ENCODE measurements at places on chromosomes 7 and 10. TPM values are rescaled to one million over a fixed set of nuclear protein-coding genes. Genes with fewer than 3 reads are reported as not detected.

BAG3 gene
- total RNA-seq = 46.9 TPM

TAS2R4 gene
- 0.16 TPM for total RNA-seq

XRCC2 gene
- 0.81 TPM for total RNA-seq

HOXA3 gene
- total RNA-seq = not detected

ANKRD7 gene
- total RNA-seq = not detected

CFAP46 gene
- total RNA-seq = 0.81 TPM

MSMB gene
- not detected for total RNA-seq

PNLIP gene
- total RNA-seq = not detected

PIK3AP1 gene
- not detected for total RNA-seq

OGDHL gene
- 0.49 TPM for total RNA-seq

IGF2BP3 gene
- total RNA-seq = 45.5 TPM

CHAT gene
- total RNA-seq = not detected

TRIM50 gene
- total RNA-seq = not detected

CEP55 gene
- 9.0 TPM for total RNA-seq

SLC26A3 gene
- total RNA-seq = not detected

NPTX2 gene
- total RNA-seq = 88.5 TPM

FAM13C gene
- 2.6 TPM for total RNA-seq

GSDME gene
- 14.9 TPM for total RNA-seq

SFR1 gene
- total RNA-seq = 7.1 TPM

FGFR2 gene
- total RNA-seq = 0.16 TPM

SLC26A5 gene
- not detected for total RNA-seq

ETV1 gene
- 6.3 TPM for total RNA-seq

HMX3 gene
- not detected for total RNA-seq

GIMAP2 gene
- 5.2 TPM for total RNA-seq

FGFBP3 gene
- not detected for total RNA-seq

SEMA3E gene
- total RNA-seq = not detected

HYAL4 gene
- not detected for total RNA-seq

MEIG1 gene
- total RNA-seq = not detected

OR2A42 gene
- not detected for total RNA-seq

MYH16 gene
- not detected for total RNA-seq

ASAH2 gene
- 7.3 TPM for total RNA-seq

CYP26A1 gene
- not detected for total RNA-seq

SAP25 gene
- not detected for total RNA-seq

PEX1 gene
- 7.8 TPM for total RNA-seq

NUP205 gene
- 31.6 TPM for total RNA-seq

TRPV5 gene
- not detected for total RNA-seq

POLR2J2 gene
- total RNA-seq = 1.6 TPM

C10orf53 gene
- total RNA-seq = not detected

SYT15B gene
- under 0.01 TPM for total RNA-seq

PLXNA4 gene
- total RNA-seq = 9.2 TPM

TAS2R41 gene
- total RNA-seq = not detected

PHKG1 gene
- total RNA-seq = not detected

PDE1C gene
- total RNA-seq = 3.6 TPM
